ENCODE measurements at places on chromosomes 6 and 20.

DNA sequence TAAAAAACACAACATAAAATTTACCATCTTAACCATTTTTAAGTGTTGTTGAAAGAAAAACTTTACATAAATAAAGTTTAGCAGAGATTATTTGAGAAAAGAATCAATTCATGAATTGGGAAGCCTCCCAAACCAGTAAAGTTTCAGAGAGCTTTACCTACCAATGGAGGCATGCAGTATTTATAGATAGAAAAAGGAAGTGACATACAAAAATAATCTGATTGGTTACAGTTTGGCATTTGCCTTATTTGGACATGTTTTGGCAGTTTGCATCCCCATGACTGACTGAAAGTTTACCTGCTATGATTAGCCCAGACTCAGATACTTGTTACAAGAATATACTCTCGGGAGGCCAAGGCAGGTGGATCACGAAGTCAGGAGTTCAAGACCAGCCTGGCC lies 3.7 kb upstream of the CMTR1 start:
- DNase-seq = peak; percentile 16

DNA sequence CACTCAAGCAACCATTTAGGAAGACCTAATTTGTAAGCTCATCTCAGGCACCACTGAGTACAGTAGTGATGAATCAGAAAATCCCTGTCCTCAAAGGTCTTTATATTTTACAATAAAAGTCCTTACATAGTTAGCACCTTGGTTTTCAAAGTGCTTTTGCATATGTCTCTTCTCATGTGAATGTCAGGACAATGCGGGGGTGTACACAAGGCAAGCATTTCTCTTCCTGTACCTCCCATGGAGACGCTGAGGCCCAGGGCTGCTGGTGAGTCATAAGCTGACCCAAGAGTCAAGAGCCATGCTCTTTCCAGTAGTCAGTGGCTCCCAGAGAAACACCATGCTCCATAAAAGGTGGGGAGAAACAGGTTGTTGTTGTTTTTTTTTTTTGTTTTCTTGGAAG lies 174.0 kb downstream of the GJA10 start:
- DNase-seq = no peak

- DNase-seq = no peak
These were observed 4.2 kb downstream of the HACE1 start for GRCh38 chr6:104855507-104855906.

GRCh38 chr6:117397536-117398227 lies 28.1 kb downstream of the ROS1 start:
- no peak for DNase-seq

- no peak for DNase-seq
These were observed 41.4 kb upstream of the AKIRIN2 start for GRCh38 chr6:87743454-87743853.

- DNase-seq = no peak
These were observed 38.7 kb downstream of the GTF2H5 start for GRCh38 chr6:158206740-158207421.

- no peak for DNase-seq
These were observed 204.8 kb downstream of the OTOR start for GRCh38 chr20:16952965-16953364.

DNA sequence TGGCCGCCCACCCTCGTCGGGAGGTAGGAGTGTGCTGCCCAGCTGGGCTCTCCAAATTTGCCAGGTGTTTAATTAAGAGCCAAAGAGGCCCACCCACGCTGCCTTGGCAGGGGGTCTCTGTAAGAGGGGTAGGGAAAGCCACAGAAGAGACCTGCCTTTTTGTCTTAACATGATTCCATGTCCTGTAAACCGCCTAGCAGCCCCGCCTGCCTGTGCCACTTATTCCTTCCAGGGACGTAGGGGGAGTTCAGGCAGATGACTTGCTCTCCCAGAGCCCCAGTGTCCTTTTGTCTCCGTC lies 2.1 kb downstream of the FAM210B start:
- DNase-seq = no peak

- no peak for DNase-seq
These were observed 15.6 kb upstream of the MAS1 start for GRCh38 chr6:159875194-159875593.

DNA sequence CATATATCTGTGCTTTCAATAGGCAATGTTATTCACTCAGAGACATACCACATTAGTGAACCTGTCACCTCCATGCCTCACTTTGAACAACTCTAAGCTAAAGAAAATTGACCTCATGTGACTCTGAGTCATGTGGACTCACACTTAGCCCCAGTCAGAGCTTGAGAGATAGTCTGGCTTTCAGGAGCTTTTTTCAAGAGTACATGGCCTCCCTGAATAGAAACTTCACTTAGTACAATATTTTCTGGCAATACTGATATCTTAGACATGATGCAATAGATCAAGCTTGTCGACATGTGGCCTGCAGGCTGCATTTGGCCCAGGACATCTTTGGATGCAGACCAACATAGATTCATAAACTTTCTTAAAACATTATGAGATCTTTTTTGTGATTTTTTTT lies 8.5 kb downstream of the SPTLC3 start:
- DNase-seq = no peak

- DNase-seq = no peak
These were observed 77.4 kb upstream of the TCF21 start for GRCh38 chr6:133811557-133811956.

- DNase-seq = no peak
These were observed 258.4 kb downstream of the RNGTT start for GRCh38 chr6:88704980-88705379.

DNA sequence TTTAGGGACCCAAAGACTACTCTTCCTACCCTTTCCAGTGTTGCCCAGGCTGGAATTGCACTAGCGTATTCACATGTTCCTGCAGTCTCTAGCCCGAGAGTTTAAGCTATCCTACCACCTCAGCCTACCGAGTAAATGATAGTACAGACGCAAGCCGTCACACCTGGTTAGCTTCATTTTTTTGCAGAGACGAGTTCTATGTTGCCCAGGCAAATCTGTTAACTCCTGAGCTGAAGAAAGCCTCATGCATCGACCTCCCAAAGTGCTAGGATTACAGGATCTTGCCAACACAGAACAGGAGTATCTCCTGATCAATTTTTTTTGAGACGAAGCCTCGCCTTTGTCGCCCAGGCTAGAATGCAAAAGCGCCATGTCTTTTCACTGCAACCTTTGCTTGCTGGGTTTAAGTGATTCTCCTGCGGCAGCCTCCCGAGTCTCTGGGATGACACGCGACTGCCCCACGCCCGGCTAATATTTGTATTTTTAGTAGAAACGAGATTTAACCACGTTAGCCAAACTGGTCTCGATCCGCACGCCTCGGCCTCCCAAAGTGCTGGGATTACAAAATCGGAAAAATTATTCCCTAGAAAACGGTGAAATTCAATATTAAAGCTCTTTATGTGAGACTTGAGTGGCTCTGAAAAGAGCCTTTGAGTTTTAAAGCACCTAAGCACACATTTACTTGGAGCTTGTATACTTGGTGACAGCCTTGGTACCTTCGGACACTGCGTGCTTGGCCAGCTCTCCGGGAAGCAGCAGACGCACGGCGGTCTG lies 128.5 kb downstream of the HFE start:
- DNase-seq = no peak

- DNase-seq = no peak
These were observed 45.6 kb upstream of the SLC9A8 start for GRCh38 chr20:49766979-49767521.

GRCh38 chr6:46263707-46264086 lies 92.9 kb upstream of the ENPP5 start:
- DNase-seq = no peak

DNA sequence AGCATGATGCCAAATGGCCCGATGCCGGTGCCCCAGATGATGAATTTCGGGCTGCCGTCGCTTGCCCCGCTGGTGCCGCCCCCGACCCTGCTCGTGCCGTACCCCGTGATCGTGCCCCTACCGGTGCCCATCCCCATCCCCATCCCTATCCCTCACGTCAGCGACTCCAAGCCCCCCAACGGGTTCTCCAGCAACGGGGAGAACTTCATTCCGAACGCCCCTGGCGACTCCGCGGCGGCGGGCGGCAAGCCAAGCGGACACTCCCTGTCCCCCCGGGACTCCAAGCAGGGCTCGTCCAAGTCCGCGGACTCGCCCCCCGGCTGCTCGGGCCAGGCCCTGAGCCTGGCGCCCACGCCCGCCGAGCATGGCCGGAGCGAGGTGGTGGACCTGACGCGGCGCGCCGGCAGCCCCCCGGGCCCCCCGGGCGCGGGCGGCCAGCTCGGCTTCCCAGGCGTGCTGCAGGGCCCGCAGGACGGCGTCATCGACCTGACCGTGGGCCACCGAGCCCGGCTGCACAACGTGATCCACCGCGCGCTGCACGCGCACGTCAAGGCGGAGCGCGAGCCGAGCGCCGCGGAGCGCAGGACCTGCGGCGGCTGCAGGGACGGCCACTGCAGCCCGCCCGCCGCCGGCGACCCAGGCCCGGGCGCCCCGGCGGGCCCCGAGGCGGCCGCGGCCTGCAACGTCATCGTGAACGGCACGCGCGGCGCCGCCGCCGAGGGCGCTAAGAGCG lies 144.6 kb downstream of the SOBP start:
- DNase-seq = no peak

DNA sequence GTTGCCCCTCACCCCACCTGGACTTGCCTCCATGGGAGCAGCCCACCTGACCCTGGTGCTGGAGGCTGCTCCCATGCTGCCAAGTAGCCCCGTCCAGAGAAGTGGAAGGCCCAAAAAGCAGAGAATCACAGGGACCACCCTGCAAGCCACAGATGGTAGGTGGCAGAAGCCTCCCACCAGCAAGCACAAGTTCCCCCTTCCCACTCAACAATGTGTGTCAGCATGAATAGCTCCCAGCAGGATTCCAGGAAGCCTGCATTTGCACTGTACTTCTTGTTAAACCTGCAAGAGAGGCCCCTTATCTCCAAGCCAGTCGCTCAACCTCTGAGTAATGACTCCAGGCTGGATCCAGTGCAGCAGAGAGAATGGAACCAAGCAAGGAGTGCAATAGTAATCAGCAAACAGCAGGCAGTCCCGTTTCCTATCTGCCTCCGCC lies 180.8 kb upstream of the CST7 start:
- DNase-seq = peak; percentile 23

GRCh38 chr6:123962508-123962907 lies 158.8 kb downstream of the NKAIN2 start:
- DNase-seq = peak; percentile 73

GRCh38 chr6:165822501-165822900 lies 159.5 kb upstream of the PDE10A start:
- no peak for DNase-seq

- no peak for DNase-seq
These were observed 121.5 kb upstream of the NEDD9 start for GRCh38 chr6:11353921-11354389.

GRCh38 chr6:34243901-34244884 lies 4.6 kb downstream of the SMIM29 start:
- no peak for DNase-seq

GRCh38 chr6:106927531-106928398 lies 46.8 kb downstream of the CD24 start:
- peak; percentile 78 for DNase-seq

- no peak for DNase-seq
These were observed 22.0 kb upstream of the EYS start for GRCh38 chr6:65728879-65729479.

DNA sequence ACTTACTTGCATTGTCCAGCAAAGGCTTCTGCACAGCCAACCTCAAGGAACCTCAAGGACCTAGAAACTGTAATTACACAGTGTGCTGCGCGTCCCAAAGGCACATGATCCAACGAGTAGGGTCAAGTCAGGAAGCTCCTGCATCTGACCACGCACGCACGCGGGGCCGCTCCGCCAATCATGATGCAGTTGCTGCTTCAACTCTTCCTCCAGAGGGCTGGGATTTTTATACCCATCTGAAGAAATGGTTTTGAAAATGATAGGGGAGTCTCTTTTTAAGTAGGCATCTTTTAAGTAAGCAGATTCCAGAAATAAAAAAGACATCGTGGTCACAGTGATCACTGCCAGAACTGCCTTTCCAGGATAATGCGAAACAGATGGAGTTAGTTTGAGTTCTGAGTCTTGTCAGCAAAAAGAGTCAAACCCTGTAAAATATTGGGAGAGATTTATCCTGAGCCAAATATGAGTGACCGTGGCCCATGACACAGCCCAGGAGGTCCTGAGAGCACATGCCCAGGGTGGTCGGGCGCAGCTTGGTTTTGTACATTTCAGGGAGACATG lies 34.0 kb downstream of the KIF25 start:
- DNase-seq = no peak

DNA sequence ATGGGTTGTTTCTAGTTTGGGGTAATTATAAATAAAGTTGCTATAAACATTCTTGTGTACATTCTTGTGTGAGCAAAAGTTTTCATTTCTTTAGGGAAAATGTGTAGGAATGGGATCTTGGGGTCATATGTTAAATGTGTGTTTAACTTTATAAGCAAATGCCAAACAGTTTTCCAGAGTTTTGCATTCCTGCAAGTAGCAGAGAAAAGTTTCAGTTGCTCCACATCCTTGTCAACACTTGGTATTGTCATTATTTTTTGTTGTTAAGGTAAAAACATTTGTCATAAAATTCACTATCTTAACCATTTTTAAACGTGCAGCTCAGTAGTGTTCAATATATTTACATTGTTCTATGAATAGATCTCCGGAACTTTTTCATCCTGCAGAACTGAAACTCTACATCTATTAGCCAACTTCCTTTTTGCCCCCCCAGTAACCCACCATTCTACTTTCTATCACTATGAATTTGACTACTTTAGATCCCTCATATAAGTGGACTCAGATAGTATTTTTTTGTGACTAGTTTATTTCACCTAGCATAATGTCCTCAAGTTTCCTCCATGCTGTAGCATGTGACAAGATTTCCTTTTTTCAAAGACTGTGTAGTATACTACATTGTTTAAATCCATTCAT lies 48.4 kb downstream of the PHACTR2 start:
- no peak for DNase-seq

GRCh38 chr6:53790886-53791285 lies 3.9 kb upstream of the LRRC1 start:
- DNase-seq = no peak

- no peak for DNase-seq
These were observed 300.4 kb downstream of the C6orf118 start for GRCh38 chr6:165008971-165009370.

GRCh38 chr20:3539311-3540107 lies 68.7 kb downstream of the ATRN start:
- no peak for DNase-seq

GRCh38 chr6:76043690-76044089 lies 28.8 kb downstream of the IMPG1 start:
- no peak for DNase-seq

GRCh38 chr20:45088247-45088646 lies 12.7 kb downstream of the KCNS1 start:
- no peak for DNase-seq

GRCh38 chr6:34657307-34657978 lies 39.1 kb downstream of the ILRUN start:
- DNase-seq = peak; percentile 76

DNA sequence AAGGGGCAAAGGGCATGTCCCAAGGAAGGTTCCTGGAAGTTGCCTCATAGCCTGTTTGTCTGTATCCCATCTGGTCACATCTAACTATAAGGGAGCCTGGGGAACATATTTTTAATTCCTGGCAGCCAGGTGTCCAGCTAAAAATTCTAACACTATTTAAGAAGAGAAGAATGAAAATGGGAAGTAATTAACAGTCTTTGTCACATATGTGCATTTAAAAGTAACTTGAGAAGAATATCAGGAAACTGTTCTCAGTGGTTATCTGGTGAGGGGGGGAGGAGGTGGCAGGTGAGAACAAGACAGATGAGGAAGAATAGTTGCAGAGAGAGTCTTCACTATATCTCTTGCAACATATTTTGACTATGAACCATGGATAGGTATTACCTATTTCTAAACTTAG lies 75.5 kb upstream of the ELOVL5 start:
- DNase-seq = no peak

- no peak for DNase-seq
These were observed 38.5 kb downstream of the PKIB start for GRCh38 chr6:122648726-122649125.

All from T47D (cell line).